ENCODE measurements at places on chromosomes 1 and 21.
A peak's percentile ranks its signal among the peaks of the same experiment; 100 is the strongest.

GRCh38 chr1:219092206-219092605, 81.5 kb upstream of the LYPLAL1 start:
- DNase-seq: peak; percentile 43

- DNase-seq: no peak
Measured at GRCh38 chr1:160711602-160712311, at the start of gene CD48. Gene CD48 (minus strand): TSS chr1:160711822. CDS start chr1:160711763, 59 bp downstream.

DNA sequence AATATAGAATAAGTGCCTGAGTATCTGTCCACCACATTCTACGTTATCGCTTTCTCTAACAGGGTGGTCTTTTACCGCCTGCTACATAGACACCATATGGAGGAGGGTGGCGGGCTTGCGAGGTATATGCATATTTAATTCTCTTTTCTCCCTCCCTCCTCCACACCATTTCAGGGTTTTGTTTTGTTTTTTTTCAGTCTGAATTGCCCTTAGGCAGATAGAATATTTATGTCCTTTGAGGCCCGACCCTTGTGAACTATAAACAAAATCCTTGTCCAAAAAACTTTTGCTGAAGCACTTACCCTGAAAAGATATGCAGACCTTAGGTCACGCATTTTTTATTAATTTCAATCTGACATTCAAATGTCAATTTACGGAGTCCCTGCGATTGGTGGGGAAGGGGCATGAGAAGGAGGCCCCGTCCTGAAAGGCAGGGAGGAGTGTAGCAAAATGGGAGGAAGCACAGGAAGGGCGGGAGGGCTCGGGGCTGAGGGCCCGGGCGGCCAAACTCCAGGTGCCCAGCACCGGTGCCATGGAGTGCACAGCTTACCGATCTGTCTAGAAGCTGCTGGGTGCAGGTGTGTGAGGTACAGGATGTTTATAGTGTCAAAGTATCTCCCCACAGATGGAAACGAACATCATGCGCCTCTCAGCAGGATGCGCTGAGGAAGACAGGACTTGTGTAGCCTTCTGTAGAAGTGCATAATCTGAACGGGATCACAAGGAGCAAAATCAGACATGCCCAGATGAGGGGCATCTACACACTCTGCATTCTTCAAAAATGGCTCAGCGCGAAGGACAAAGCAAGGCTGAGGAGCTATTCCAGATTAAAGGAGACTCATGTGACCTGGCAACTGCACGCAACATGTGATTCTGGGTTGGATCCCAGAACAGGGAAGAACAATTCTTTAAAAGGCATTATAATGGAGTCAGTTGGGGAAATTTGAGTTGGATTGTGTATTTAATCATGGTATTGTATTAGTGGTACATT, 68.8 kb upstream of the LYST start:
- no peak for DNase-seq

- no peak for DNase-seq
Measured at GRCh38 chr1:173823781-173824314, 625 bp upstream of the DARS2 start.

GRCh38 chr1:161954466-161954865, 69.2 kb downstream of the OLFML2B start:
- no peak for DNase-seq

DNA sequence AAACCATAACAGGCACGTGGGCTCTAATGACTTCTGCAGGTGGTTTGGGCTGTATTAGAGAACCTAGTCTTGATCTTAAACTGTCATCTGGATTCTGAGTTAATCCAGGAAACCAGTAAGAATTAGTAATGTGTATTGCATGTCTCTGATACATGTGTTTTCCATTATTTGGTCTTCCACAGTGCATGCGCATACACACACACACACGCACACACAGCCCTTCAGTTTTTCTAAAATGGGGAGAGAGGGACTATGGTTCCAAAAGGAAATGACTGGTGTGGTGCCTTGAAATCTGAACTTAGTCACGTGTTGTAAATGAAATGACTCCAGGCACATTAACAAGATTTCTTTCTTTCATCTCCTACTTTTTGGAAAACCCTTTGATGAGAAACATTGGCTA, 67.6 kb downstream of the OLFML2B start:
- DNase-seq: peak; percentile 85

GRCh38 chr1:195948123-195948895, 659.9 kb downstream of the KCNT2 start:
- DNase-seq: no peak

GRCh38 chr1:12342401-12343003, 112.7 kb downstream of the VPS13D start:
- DNase-seq: no peak

DNA sequence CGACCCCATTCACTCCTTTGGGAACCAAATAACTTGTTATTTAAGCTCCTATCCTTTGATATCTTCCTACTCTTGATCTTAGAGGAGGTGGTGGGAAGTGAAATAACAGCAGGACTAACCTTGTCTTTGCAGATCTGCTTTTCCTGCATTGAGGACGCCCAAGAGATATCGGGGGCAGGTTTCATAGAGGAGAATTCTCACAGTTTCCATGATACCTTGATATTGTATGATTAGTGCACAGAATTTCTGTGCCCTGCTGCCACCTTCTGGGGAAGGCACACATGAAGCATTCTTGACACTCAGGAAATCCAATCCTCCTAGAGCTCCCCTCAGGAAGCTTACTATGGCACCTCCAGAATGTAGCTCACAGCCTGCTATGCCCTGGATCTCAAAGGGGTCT, 1.6 kb downstream of the CD1B start:
- DNase-seq: no peak

DNA sequence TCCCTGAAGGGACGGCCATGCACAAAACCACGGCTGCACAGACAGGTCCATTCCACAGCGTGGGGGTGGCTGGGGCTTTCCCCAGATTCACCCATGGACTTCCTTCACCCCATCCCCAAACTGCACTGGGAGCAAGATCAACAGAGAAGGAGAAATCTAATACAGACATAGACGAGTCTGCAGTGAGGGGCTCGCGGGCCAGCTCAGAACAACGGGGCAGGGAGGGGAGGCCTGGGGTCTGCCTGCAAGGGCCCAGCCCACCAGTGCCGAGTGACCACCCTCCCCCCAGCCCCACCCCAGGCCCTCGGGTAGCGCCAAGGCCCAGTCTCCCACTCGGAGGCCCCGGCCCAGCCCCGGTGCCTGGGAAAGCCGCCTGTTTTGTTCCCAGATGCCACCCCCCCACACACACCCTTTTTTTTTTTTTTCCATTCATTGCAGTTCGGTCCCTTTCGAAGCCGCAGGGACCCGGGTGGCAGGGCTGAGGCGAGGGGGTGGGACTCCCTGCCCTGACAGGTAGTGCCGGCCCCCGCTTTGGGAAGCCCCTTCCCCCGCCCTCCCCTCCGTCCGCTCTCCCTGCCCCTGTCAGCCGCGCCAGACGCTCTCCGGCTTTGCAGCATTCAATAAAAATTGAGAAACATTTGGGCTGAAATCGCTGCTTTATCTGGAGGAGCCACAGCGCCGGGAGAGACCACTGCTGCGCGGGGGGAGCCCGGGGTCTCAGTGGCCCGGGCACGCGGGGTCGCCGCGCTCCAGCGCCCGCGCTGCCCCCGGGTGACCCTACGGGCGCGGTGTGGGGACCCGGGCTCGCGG, 543 bp upstream of the EPHB2 start:
- DNase-seq: no peak

DNA sequence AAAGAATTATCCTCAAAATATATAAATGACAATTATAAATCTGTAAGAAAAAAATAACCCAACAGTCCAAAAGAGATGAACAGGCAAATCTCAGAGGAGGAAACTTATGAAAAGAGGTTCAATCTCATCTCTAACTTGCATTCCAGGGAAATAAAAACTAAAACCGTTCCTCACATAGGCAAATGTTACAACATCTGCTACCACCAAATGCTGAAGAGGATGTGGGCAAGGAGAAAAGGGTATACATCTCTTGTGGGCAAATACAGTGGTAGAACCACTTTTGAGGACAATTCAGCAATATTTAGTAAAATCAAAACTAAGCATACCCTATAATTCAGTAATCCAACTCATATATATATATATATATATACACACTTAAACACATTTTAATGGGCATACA, 33.7 kb upstream of the SGIP1 start:
- no peak for DNase-seq

DNA sequence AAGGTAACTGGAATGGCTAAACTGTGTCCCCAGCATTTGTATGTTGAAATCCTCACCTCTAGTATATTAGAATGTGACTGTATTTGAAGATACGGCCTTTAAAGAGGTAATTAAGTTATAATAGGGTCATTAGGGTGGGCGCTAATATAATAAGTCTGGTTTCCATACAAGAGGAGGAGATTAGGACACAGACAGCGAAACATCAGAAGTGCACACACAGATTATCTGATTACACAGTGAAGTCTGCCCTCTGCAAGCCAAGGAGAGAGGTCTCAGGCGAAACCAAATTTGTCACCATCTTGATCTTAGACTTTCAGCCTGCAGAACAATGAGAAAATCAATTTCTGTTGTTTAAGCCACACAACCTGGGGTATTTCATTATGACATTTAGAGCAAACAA, 2233.1 kb downstream of the MRPL39 start:
- no peak for DNase-seq

GRCh38 chr1:236281198-236281653, 532 bp downstream of the ERO1B start:
- peak; percentile 9 for DNase-seq

DNA sequence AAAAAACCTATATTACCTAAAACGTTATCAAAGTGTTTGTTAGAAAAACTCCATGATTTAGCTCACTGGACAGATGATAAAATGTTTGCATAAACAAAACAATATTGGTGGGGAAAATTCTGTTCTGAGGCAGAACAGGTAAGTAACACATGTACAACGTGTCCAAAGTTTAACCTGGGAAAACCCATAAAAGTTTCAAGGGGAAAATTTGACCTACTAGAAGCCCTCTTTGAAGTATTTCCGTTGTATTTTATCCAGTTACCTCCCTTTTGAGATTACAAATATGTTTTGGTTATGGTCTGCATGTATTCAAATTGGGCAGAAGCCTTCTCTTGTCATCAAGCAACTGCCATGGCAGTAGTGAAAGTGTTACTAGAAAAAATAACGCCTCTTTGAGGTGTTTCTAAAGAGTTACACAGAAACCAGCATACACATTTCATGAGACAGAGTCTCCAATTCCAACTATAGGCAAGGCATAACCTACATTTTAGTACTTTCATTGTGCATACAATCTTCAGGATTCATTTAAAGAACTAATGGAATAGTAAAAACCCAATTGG, 58.0 kb upstream of the PDC start:
- DNase-seq: no peak

GRCh38 chr1:35499652-35500176, 57.5 kb downstream of the KIAA0319L start:
- no peak for DNase-seq

DNA sequence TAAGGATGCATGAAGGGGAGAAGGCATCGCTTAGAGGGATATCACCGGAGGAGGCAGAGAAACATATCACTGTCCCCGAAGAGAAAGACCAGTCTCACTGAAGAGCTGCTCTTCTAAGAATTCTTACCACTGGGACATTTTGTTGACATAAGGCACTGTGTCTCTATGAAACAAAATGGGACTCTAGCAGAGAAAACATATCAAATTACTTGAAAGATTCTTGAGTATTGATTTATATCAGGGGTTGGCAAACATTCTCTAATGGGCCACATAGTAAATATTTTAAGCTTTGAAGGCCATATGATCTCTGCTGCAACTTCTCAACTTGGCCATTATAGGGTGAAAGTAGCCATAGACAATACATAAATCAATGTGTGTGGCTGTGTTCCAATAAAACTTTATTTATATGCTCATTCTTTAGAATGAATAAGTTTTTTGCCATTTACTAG, 41.0 kb upstream of the GREM2 start:
- DNase-seq: no peak

DNA sequence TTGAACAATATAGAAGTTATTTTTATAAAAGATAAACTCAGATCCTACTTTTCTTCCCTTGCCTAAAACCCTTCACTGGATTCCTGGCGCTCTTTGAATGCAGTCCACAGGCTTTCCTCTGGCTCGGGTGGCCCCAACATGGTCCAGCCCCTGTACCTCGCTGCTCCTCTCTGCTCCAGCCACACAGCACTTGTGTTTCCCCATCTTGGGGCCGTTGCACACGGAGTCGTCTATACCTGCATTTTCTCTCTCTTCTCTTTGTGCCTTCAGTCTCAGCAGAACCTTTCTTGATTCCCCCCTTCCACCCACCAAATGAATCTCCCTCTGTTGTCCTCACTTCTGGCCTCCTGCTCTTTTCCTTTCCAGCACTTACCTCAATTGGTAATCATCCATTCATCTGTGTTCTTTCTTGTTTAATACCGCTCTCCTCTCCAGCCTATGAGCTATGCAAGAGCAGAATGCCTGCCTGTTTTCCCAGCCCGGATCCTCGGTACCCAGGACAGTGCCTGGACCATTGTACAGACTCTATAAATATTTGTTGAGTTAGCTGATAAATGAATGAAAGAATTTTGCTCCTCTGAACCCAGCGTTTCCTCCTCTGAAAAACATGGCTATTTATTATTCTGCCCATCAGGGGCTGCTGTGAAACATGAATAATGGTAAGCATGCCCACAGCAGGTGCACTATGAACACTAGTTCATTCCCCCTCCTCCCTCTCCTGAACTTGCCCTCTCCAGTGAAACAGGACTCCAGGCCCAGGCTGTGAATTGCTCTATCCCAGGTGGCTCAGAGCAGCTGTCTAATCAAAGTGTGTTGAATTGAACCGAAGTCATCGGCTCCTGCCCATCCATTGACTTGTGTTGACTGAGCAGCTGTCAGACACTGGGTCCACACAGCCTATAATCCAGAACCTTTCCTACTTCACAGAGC, 266.9 kb downstream of the PTPRU start:
- DNase-seq: no peak

- DNase-seq: no peak
Measured at GRCh38 chr21:45598109-45598508, 45.4 kb upstream of the PCBP3 start.

DNA sequence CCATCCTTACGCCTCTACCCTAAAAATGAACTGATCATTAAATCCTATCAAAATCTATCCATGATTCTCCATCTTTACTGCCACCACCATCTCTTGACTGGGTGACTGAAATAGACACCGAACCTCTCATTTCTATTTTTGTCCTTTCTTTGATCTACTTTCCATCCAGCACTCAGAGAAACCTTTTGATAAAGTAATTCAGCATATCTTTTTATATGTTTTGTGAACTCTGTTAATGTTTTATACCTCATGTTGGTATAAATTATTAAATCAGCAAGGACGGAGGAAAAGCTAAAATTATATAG, 13.0 kb downstream of the PCNX2 start:
- DNase-seq: no peak

GRCh38 chr1:180168786-180169639, 14.3 kb downstream of the QSOX1 start:
- no peak for DNase-seq

DNA sequence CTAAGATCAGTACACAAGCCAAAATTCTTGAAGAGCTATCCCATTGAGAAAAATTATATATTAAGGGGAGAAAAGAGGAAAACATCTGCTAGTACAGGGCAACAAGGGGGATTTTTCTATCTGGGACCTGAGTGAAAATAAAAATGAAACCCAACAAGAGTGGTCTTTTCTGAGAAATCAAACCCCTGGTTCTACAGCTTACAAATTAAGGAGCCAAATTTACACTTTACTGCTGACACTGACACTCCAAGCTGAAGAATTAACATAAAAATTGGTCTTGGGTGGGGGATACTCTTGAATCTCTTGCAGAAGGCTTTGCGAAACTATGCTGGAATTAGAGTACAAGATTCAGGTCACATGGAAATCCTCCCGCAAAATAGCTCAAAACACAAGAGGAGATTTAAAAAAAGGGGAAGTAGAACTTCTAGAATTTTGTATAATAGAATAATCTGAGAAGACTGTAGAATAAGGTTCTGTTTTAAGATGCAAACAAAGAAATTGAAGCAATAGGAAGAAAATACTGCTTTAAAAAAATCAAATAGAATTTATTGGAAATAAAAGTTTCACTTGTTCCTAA, 32.1 kb upstream of the HSPA13 start:
- no peak for DNase-seq
